Hematopoietic multipotent progenitor cell treated with erythropoietin and hydrocortisone succinate and interleukin-3 and kit ligand, for 17 days (in vitro differentiated cells): ENCODE measurements at places on chromosomes 3 and 15.

- peak; percentile 78 for DNase-seq
Observed at GRCh38 chr3:15520185-15520584, 1.3 kb downstream of the COLQ start.

- no peak for DNase-seq
Observed at GRCh38 chr3:188906236-188906635, 265.5 kb upstream of the TPRG1 start.

DNA sequence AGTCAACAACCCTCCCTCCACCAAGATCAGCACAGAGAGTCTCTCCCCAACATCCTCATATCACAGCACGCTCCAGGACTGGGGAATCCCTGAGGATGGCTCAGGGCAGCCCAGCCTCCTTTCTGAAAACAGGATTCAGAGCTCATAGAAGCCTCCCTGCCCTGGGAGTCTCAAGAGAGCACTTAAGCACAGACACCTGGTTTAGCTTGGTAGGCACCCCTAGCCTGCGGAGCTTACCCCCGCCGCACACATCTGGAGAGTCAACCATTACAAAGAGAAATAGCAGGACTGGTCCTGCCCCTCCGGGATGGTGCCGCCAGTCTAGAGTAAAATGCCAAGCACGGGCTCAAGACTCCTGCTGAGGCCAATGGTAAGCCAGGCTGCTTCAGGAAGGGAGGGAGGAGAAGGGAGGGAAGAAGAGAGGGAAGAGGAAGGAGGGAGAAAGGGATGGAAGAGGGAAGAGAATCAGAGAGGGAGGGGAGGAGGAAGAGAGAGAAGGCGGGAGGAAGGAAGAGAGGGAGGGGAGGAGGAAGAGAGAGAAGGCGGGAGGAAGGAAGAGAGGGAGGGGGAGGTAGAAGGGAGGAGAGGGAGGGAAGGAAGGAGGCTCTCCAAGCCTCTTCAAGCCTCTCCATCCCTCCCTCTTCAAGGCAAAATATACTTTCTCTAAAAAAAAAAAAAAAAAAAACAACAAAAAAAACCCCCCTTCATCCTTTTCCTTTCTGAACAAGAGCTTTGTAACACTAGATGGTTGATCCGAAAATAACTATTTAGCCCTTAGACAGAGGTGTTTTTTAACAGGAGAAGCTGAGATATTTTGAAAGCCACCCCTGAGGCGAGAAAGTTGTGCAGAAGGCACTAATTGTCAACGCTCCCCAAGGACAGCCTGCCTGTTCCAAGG lies 278.6 kb upstream of the TLE3 start:
- DNase-seq, result no peak

- no peak for DNase-seq
Observed at GRCh38 chr3:135918600-135918999, 46.9 kb upstream of the PPP2R3A start.

DNA sequence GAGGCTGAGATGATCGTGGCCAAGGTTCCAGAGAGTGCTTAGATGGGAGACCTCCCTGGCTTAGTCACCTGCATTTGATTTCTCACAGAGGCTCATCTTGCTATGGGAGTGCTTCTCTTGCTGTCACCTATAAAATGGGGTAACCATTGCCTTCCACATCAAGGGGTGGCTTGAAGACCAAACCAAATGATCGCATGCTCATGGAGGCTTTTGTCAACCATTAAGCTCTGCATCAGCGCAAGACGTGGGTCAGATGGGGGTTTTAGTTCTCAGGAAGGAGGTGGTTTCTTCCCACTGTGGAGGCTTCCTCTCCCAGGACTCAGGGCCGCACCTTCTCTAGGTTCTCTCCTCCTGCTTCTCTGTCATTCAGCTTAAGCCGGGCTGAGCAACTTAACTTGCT lies 27.4 kb upstream of the NOX5 start:
- no peak for DNase-seq

DNA sequence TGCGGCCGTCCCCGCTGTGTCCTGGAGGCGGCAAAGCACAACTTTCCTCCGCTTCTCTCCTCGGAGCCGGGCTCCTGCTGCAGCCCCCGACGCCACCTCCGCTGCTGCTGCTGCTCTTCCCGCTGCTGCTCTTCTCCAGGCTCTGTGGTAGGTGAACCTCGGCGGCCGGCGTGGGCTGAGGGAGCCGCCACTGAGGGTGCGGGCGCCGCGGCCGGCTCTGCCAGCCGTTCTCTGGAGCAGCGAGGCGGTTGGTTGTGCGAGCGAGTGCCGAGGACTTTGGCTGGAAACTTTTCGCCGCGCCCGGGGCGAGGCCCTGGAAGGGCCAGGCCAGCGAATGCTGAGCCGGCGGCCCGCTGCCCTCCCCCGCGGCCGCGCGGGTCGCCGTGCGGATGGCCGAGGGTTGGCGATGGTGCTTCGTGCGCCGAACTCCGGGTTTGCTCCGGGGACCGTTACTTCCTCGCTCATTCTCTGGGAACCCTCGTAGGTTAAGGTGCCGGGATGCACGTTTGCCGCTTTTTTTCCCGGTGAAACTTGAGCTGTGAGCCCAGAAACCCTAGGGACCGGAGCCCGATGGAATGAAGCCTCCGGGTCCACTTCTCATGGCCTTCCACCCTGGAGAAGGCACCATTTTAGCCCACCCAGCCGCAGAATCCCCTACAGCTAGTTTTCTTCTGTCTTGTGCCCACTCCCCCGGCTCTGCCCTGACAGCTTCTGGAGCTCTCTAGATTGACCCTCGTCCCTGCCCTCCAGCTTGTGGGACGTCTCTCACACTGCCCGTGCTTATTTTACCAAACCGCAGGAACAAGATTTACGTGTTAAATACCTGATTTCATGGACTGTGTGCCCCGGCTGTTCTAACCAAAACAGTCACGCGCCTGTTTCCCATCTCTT lies 660 bp downstream of the NECTIN3 start:
- DNase-seq, result no peak

DNA sequence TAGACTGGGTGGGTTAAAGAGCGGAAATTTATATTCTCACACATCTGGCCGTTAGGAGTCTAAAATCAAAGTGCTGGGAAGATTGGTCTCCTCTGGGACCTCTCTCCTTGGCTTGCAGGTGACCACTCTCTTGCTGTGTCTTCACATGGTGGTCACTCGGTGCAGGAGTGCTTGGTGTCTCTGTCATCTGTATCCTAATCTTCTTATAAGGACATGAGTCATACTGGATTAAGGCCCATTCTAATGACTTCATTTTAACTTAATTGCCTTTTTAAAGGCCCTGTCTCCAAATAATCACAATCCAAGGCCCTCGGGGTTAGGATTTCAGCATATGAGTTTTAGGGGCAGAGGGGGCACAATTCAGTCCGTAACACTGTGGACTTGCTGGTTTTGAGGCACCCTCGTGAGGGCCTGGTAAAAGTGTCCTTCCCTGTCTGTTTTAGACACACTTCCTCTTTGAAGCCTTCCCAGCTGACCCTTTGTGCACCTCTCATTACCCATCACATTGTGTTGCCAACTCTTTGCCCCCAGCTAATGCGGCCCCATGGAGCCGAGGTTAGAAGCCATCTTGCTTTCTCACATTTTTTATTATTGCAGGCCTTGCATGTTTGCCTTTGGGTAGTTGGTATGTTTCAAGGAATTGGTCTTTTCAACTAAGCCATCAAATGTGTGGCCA lies 3.2 kb downstream of the XYLB start:
- DNase-seq, result no peak

DNA sequence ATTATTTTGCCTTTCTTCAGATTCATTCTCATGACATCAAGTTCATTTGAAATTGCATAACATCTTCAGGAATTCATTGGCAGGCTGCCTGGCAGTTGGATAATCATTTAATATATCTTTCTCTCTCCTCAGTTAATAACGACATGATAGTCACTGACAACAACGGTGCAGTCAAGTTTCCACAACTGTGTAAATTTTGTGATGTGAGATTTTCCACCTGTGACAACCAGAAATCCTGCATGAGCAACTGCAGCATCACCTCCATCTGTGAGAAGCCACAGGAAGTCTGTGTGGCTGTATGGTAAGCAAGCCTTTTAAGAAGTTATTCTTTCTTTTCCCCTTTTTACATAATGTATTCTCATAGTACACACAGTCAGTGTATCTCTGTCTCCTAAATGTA lies 38.2 kb downstream of the TGFBR2 start:
- DNase-seq, result no peak

GRCh38 chr3:10010421-10010877 lies 15.8 kb upstream of the FANCD2 start:
- DNase-seq, result peak; percentile 36
